Amniotic epithelial cell (primary cell): ENCODE measurements at places on chromosomes 1 and 21.

DNA sequence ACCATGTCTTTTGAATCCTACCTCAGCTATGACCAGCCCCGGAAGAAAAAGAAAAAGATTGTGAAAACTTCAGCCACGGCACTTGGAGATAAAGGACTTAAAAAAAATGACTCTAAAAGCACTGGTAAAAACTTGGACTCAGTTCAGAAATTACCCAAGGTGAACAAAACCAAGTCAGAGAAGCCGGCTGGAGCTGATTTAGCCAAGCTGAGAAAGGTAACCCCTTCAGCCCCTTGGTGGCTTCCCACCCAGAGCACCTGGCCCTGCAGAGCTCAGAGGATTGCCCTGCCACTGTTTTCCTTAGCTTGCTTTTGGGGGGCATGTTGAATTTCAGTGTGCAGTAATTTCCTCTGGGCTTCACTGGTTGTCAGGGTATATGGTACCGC, 8.5 kb downstream of the ELOA start:
- no peak for DNase-seq

GRCh38 chr1:32743380-32744070, 41.0 kb upstream of the SYNC start:
- DNase-seq: no peak

GRCh38 chr1:182391362-182392049, at the start of gene GLUL:
GLUL (minus strand) TSS chr1:182391790; CDS start chr1:182388737, 3,053 bp downstream.
- peak; percentile 89 for DNase-seq

GRCh38 chr1:175822580-175822979, 79.2 kb upstream of the TNR start:
- no peak for DNase-seq

GRCh38 chr1:179447489-179447888, 81.7 kb downstream of the AXDND1 start:
- DNase-seq: peak; percentile 11

DNA sequence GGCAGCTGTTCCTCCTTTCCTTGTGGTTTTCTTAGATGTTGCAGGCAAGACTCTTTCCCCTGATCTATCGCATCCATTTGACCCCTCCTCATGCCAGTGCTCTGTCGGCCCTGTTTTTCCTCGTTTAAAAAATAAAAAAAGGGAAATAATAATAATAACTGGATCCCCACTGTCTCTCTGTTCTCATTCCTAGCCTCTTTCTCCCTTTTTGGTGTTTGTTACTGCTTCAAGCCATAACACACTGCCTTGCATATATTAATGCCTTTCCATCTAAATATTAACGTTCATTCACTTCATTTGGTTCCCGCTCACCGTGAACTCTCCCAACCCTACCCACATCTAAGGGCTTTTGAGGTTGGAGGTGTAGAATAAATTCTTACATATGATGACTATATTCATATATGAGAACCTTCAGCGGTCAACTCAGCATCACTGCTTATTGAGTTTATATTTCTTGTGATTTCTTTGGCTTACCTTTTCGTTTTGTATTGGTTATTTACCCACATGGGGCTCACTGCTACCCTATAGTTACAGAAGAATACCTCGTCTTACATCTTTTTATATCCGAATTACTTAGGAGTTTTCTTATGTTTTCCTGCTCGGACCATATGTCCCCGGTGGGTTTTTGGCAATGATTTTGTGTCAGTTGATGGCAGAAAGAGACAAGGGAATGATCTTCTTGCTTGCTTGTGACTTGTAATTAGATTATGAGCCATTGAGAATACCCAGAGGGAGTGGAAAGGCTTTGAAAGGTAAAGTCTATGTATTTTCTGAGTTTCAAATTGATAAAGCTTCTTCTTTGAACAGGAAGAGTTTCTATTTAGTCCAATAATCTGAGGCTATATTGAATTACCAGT, 805 bp downstream of the ATG4C start:
- peak; percentile 25 for DNase-seq

- DNase-seq: no peak
These were observed 48.5 kb upstream of the DMRTB1 start for GRCh38 chr1:53410701-53411100.
